ENCODE measurements at places on chromosomes 6 and 20. TPM values are rescaled to one million over a fixed set of nuclear protein-coding genes. Genes with fewer than 3 reads are reported as not detected.

The MMP24 gene
- 0.71 TPM for total RNA-seq

The RNGTT gene
- total RNA-seq = 13.5 TPM

The CASP8AP2 gene
- total RNA-seq = 13.9 TPM

The KCNK15 gene
- total RNA-seq = 60.0 TPM

The NKX2-2 gene
- total RNA-seq = 0.35 TPM

The C20orf96 gene
- total RNA-seq = 6.2 TPM

The RIPPLY2 gene
- not detected for total RNA-seq

DNA sequence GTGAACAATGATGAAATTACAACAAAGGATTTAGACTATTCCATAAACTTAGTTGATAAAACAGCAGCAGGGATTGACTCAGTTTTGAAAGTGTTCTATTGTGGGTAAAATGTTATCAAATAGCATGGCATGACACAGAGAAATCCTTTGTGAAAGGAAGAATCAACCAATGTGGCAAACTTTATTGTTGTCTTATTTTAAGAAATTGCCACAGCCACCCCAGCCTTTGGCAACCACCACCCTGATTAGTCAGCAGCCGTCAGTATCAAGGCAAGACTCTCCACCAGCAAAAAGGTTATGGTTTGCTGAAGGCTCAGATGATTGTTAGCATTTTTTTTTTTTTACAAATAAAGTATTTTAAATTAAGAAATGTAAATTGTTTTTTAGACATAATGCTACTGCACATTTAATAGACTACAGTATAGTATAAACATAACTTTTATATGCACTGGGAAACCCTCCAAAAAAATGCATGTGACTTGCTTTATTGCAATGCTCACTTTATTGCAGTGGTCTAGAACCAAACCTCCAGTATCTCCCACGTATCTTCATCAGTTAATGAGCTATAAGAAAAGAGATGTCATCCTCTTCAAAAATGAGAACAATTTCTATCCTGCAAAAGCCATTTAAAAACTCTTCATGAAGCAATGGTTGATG is 162.7 kb downstream of the SOBP start:
- H3K27me3 ChIP-seq = no peaks in the 10 kb centered on the region
- H3K4me1 ChIP-seq = no peaks in the 10 kb centered on the region
- no peak overlapping the region for H3K27ac ChIP-seq
- no peak overlapping the region for H3K4me3 ChIP-seq
- no peaks in the 10 kb centered on the region for H3K36me3 ChIP-seq
- no peak for DNase-seq

GRCh38 chr6:123805921-123806320 is 2.3 kb downstream of the NKAIN2 start:
- H3K27ac ChIP-seq = no peak overlapping the region
- peaks cover 6% of the 10 kb centered on the region for H3K27me3 ChIP-seq
- H3K4me1 ChIP-seq = peaks cover 13% of the 10 kb centered on the region
- no peak for DNase-seq
- no peak overlapping the region for H3K4me3 ChIP-seq

- no peak for DNase-seq
- H3K4me3 ChIP-seq = no peak overlapping the region
- no peaks in the 10 kb centered on the region for H3K36me3 ChIP-seq
- no peaks in the 10 kb centered on the region for H3K27me3 ChIP-seq
- H3K4me1 ChIP-seq = peaks cover 11% of the 10 kb centered on the region
- no peak overlapping the region for H3K27ac ChIP-seq
Measured at GRCh38 chr6:147503587-147503986, 4.9 kb upstream of the SAMD5 start.

DNA sequence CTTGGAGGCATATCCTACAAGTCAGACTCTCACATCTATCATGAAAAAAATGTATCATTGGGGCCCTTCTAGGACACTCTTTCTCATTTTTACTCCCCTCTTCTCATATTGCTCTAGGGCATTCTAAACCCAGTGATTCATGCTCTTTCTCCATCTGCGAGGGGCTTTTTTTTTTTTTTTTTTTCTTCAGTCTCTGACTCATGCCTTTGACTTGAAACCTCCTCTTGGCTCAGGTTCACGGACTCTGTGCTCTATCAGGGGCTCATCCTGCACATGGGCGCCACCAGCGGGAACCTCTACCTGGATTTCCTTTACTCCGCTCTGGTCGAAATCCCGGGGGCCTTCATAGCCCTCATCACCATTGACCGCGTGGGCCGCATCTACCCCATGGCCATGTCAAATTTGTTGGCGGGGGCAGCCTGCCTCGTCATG is 17.8 kb downstream of the SLC22A1 start:
- DNase-seq = peak; percentile 24
- no peaks in the 10 kb centered on the region for H3K27me3 ChIP-seq
- peaks cover 61% of the 10 kb centered on the region for H3K4me1 ChIP-seq
- H3K27ac ChIP-seq = peak overlapping the region; percentile 93
- H3K4me3 ChIP-seq = no peak overlapping the region

GRCh38 chr6:4358414-4359107 is 223.2 kb upstream of the ECI2 start:
- peaks cover 7% of the 10 kb centered on the region for H3K4me1 ChIP-seq
- peak overlapping the region; percentile 92 for H3K27ac ChIP-seq
- DNase-seq = peak; percentile 96

DNA sequence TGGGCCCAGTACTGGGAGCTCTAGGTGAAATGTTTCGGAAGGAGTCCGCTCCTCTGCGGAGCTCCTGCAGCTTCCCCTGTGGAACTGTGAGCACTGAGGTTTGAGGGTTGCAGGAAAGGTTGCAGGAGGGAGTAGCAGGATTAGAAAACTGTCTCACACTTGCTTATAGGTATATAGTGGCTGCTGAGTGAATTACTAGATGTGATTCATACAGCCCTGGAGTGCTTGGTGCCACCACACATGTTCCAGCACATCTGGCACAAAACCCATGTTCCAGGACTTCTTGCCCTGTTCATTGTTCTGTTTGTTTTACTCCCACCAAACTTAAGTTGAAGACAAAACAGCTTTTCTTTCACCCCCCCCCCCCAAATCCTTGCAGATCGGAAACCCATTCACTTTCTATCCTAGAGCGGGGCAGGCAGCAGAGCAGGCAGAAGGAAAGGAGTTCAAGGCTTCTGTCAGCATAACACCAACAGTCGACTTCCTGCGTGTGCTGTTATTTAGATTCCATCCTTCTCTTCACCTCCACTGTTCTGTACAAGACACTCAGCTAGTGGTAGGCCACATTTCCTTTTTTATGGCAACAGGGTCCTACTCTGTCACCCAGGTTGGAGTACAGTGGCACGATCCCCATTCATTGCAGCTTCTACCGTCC is 669 bp upstream of the PEX6 start:
- H3K4me1 ChIP-seq = peaks cover 17% of the 10 kb centered on the region
- no peak for DNase-seq
- H3K4me3 ChIP-seq = peak overlapping the region; percentile 75
- H3K27ac ChIP-seq = peak overlapping the region; percentile 90
- no peaks in the 10 kb centered on the region for H3K27me3 ChIP-seq

DNA sequence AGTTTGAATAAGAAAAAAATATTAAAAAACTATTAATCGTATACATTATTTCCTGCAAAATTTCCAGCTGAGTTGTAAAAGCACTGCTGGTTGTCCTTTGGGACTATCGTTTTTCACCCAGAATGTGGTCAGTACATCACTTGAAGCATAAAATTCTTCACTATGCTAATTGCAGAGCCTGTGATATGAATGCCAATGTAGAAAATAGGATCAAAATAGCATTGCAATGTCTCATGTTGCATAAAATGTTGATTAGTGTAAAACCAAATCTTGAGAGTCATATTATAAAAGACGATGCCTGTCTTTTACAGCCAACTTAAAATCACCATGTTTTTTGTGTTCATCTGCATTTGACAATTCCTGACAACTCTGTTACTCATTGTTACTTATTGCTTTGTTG is 207.7 kb downstream of the MMUT start:
- no peak overlapping the region for H3K27ac ChIP-seq
- DNase-seq = no peak
- H3K36me3 ChIP-seq = no peaks in the 10 kb centered on the region
- no peaks in the 10 kb centered on the region for H3K27me3 ChIP-seq
- no peaks in the 10 kb centered on the region for H3K4me1 ChIP-seq

GRCh38 chr6:35474131-35474941 is 6.1 kb downstream of the RPL10A start:
- no peak overlapping the region for H3K4me3 ChIP-seq
- no peak for DNase-seq
- no peaks in the 10 kb centered on the region for H3K27me3 ChIP-seq
- no peak overlapping the region for H3K27ac ChIP-seq

GRCh38 chr6:42352856-42353564 is 98.7 kb downstream of the TRERF1 start:
- H3K27ac ChIP-seq = no peak overlapping the region
- no peaks in the 10 kb centered on the region for H3K27me3 ChIP-seq
- no peaks in the 10 kb centered on the region for H3K4me1 ChIP-seq

DNA sequence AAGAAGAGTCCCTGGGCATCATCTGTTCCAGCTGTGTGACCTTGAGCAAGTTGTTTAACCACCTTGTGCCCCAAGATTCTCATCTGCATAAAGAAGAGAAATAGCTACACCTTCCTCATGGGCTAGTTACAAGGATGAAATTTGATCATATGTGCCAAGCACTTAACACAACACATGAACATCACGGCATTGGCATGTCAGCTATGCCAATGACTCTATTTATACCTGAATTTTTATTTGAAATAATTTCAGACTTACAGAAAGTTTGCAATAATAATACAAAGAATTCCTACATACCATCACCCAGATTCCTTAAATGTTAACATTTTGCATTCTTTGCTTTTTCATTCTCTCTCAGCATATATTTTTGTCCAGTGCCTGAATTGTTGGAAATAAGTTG is 21.0 kb upstream of the TCF15 start:
- no peak overlapping the region for H3K27ac ChIP-seq
- no peak for DNase-seq
- H3K4me1 ChIP-seq = no peaks in the 10 kb centered on the region
- no peaks in the 10 kb centered on the region for H3K36me3 ChIP-seq

- no peak for DNase-seq
- H3K4me1 ChIP-seq = peaks cover 15% of the 10 kb centered on the region
- H3K27ac ChIP-seq = no peak overlapping the region
Measured at GRCh38 chr6:129670634-129671033, 39.3 kb downstream of the ARHGAP18 start.

- no peaks in the 10 kb centered on the region for H3K36me3 ChIP-seq
- no peak for DNase-seq
- H3K4me1 ChIP-seq = no peaks in the 10 kb centered on the region
- no peaks in the 10 kb centered on the region for H3K27me3 ChIP-seq
- no peak overlapping the region for H3K27ac ChIP-seq
- no peak overlapping the region for H3K4me3 ChIP-seq
Measured at GRCh38 chr6:10297832-10298231, 117.0 kb downstream of the TFAP2A start.

GRCh38 chr6:7260291-7261031 is 52.5 kb downstream of the SSR1 start:
- peak overlapping the region; percentile 73 for H3K4me3 ChIP-seq
- peaks cover 14% of the 10 kb centered on the region for H3K4me1 ChIP-seq
- H3K36me3 ChIP-seq = no peaks in the 10 kb centered on the region
- no peaks in the 10 kb centered on the region for H3K27me3 ChIP-seq
- DNase-seq = no peak

DNA sequence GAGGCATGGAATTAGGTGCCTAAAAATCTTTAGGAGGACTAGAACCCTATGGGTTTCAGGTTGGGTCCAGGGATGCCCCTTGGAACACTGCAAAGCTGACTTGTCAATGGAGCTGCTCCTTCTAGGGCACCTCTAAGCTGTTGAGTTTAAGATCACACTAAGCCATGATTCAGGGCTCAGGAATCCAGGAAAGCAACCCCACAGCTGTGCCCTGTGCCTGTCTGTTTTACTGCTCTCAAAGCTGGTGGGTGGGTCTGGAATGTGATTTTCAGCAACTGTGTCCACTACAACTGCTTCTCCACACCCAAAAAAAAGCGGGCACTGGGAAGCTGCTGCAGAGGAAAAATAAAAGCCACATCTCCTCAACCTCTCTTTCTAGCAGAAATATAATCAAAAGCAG is 310.4 kb upstream of the MOCS1 start:
- DNase-seq = no peak
- no peaks in the 10 kb centered on the region for H3K27me3 ChIP-seq
- no peak overlapping the region for H3K27ac ChIP-seq
- no peaks in the 10 kb centered on the region for H3K36me3 ChIP-seq
- no peak overlapping the region for H3K4me3 ChIP-seq

DNA sequence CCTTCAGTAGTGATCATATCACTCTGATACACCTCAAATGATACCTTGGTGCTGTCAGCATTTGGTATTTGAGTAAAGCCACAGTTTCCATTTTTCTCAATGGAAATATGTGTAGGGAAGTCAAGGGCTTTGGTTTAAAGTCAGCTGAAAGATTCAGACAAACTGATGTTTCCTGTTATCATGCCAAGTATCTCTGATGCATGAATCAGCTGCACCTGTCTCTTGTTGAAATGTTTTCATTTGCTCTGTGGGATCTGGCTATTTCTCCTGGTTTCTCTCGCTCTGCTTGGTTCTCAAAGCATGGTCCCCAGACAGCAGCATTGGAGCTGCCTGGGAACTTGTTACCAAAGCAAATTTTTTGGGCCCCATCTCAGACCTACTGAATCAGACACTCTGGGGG is 23.5 kb downstream of the ZFP64 start:
- no peak overlapping the region for H3K4me3 ChIP-seq
- no peak for DNase-seq
- no peak overlapping the region for H3K27ac ChIP-seq
- H3K36me3 ChIP-seq = peaks cover 23% of the 10 kb centered on the region
- no peaks in the 10 kb centered on the region for H3K27me3 ChIP-seq

GRCh38 chr6:34549026-34549803 is 6.9 kb downstream of the SPDEF start:
- H3K4me3 ChIP-seq = no peak overlapping the region
- DNase-seq = no peak
- peaks cover 7% of the 10 kb centered on the region for H3K4me1 ChIP-seq
- H3K27ac ChIP-seq = no peak overlapping the region
- H3K27me3 ChIP-seq = no peaks in the 10 kb centered on the region

GRCh38 chr6:34615574-34616226 is 59.6 kb upstream of the SPDEF start:
- no peak overlapping the region for H3K27ac ChIP-seq
- H3K4me1 ChIP-seq = peaks cover 7% of the 10 kb centered on the region
- H3K36me3 ChIP-seq = no peaks in the 10 kb centered on the region
- DNase-seq = no peak
- H3K27me3 ChIP-seq = no peaks in the 10 kb centered on the region

DNA sequence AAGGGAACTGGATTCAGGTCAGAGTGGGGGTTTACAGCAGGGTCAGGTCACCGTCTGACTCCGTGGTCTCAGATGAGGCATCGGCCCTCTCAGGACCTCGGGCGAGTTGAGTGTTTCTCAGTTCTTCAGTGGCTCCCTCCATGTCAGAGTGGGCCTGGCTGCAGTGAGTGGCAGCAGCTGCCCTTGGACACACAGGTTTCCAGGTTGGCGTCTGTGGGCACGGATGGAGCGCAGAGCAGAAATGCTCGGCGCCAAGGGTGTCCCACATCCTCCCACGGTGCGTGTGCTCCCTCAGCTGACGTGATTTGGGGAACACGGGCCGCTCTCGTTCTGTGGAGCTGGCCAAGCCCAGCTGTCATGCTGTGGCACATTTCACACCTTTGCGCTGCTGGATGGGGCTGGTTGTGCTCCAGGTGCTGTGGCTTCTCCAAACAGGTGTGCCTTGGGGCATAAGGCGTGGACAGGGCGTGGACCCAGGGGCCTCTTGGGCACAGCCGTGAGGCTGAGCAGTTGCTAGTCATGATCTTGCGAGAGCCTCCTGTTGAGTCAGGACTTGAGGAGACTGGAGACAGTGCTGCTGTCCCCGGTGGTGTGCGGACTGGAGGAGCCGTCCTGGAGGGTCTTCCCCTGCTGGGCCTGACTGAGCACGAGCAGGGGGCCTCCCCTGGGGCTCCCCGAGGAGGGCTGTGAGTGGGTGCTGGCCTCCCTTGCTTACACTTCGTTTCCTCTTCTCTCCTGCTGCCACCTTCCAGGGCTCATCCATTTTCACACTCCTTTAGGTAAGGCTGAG is 9.5 kb upstream of the DNAJC5 start:
- no peak for DNase-seq
- H3K27ac ChIP-seq = no peak overlapping the region
- H3K36me3 ChIP-seq = peaks cover 54% of the 10 kb centered on the region
- H3K4me1 ChIP-seq = no peaks in the 10 kb centered on the region
- no peaks in the 10 kb centered on the region for H3K27me3 ChIP-seq

All from thoracic aorta (tissue), 2 donors.